ENCODE measurements at places on chromosomes 6 and 20.

GRCh38 chr20:51374456-51374830 is 168.1 kb downstream of the NFATC2 start:
- no peak for DNase-seq

- no peak for DNase-seq
Measured at GRCh38 chr6:3650959-3651697, 100.4 kb downstream of the PXDC1 start.

DNA sequence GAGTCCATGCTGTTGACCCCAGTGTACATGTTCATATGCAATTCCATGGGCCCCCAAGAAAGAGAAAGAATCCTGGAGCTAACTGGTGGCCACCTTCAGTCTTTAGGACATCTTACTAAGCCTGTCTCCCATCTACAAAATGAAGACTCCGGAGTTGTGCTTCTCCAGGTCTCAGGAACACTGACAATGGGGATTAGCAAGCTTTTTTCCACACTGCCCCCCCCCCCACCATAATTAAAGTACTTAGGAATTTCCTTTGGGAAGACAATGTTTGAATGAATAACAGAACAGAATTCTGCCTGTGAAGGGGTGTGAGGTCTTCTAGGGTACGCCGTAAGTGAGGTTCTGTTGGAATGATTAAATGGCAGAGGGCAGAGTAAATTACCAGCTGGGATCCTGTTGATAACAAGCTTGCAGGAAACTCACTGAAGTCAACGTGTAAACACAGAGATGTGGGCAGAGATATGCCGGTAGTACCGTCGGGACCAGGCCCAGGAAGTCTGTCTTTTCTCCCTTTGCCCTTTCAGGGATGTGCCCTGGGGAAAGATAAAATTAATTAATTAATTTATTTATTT is 63.1 kb downstream of the ANKRD6 start:
- DNase-seq = no peak

DNA sequence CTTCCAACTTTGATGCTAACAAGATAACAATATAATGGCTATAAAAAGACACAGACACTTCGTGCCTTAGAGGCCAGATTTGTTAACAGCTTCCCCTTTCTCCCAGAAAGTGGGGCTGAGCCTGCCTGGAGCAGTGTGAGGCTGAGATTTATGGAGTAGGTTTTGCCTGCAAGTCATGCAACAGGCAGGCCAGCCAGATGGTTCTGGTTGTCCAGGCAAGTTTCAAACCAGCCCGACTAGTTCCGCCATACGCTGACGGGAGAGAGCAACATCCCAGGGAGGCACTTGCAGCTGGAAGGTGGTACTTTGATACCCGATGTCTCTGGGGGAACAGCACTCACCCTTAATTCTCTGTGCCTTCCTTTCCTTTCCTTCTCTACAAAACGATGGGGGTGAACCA is 81.3 kb upstream of the NAA20 start:
- DNase-seq = no peak

DNA sequence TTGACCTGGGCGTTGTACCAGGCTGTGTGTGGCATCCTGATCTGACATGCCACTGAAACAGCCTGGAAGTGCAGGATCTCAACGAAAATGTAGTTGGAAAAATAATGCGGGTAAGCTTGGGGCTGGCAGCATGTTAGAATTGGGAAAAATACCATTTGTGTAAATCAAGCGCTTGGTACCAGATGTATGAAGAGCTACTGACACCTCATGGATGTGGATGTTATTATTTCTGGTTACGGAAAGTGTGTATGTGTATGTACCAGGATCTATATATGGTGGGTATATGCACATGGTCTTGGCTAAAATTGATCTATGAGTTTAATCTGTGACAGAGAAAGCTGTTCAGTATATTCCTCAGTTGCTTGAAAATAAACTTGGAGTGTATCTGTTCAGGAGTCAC is 22.7 kb downstream of the HIVEP1 start:
- DNase-seq = no peak

GRCh38 chr6:41103847-41104246 is 31.1 kb downstream of the NFYA start:
- DNase-seq = no peak

- DNase-seq = no peak
Measured at GRCh38 chr20:57509665-57510237, 15.2 kb downstream of the CTCFL start.

- no peak for DNase-seq
Measured at GRCh38 chr6:84166395-84166794, 61.0 kb downstream of the CEP162 start.

- no peak for DNase-seq
Measured at GRCh38 chr6:156942266-156942665, 165.1 kb downstream of the ARID1B start.

GRCh38 chr6:165705941-165706340 is 42.9 kb upstream of the PDE10A start:
- DNase-seq = no peak

DNA sequence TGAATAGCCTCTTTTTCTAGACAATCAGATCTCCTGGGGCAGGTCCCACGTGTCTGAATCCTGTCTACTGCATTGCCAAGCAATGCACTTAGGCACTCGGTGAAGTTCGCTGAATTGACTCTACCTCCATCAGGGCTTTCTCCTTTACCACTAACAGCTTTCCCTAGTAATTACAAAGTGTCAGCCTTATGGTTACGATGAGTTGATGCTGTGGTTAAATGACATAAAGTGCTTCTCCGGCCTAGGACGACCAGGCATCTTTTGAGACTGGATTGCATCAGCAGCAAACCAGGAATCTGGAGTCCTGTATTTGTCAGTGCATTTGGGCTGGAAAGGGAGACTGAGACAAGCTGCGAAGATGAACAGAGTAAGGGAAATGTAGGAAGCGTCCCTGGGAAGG is 21.5 kb downstream of the NOX3 start:
- DNase-seq = no peak

GRCh38 chr6:75381877-75382633 is 97.5 kb upstream of the TMEM30A start:
- DNase-seq = no peak

- DNase-seq = no peak
Measured at GRCh38 chr6:134735461-134735860, 214.4 kb downstream of the ALDH8A1 start.

DNA sequence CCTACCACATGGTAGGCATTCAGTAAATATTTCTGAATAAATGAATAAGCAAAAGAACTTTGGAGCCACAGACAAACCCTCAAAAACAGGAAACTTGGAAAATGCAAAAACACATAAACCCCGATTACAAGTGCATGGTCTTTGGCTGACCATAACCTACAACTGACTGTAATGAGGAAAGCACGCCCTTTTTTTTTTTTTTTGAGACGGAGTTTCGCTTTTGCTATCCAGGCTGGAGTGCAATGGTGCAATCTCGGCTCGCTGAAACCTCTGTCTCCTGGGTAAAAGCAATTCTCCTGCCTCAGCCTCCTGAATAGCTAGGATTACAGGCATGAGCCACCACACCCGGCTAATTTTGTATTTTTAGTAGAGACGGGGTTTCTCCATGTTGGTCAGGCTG is 11.9 kb upstream of the LATS1 start:
- no peak for DNase-seq

DNA sequence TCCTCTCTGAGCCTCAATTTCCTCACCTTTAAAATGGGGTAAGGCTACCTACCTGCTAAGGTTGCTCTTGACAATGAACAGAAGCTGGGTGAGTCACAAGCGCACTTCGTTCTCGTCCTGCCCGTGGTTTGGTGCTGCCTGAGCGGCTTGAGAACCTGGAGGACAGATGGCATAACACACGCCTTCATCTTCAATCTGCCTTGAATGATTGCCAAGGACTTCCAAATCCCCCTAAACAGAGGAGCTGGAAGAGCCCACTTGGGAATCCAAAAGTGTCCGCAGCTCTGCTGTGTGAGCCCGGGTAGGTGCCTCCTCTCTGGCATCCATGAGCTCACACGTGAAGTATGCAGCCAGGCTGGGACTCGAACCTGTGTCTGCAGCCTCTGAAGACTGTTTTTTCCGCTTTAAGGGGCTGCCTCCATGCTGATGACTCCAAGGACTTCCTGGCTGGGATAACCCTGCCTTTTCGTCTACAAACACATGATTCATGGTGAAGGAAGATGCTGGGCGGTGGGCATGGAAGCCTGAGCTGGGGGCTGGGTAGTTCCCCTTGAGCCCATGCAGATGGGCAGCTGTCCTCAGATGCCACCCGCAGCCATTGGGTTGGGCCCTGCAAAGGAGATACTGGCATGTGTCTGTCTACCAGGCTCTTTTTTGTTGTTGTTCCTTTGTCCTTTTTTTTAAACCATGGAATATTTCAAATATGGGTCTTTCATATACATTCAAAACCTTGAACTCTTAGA is 25.3 kb upstream of the CSNK2A1 start:
- no peak for DNase-seq

DNA sequence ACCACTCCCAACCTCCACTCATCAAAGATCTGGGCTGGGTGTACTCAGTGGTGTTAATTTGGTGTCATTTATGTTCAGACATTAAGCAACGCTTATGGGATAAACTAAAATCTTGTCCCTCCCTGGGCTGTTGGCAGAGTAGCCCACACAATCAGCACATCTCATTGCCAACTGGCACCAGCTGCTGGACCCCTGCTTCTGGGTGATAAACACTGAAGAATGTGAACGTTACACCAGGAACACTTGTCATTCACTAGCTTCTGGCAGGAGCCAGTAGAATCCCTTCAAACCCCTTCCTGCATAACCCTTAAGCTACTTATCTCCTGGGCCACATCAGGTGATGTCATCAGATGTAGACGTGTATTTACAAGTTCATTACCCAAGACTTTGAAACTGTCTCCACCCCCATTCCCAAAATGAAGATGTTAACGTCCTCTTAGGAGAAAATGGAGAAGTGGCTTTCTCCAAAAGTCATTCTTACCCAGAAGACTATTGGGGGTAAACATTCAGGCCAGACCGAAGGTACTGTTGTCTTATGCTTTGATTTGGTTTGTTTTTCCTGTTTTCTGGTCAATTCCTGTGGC is 107.8 kb upstream of the CD93 start:
- no peak for DNase-seq

DNA sequence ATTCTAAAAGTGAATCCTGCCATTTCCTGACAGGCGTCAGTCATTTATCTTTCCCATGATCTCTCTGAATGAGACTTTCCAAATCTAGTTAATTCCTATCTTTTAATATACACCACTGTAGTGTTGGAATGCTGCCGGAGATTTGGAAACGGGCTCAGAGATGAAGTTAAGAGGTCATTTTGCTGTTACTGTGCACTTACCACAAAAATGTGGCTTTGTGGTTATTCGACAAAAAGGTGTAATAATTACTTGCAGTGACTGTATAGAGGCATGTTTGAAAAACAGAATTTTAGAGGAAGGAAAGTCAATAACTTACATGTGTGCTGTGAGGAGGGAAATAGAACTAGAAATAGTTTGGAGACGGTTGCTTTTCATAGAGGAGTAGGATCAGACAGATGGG is 460.2 kb upstream of the BTBD3 start:
- no peak for DNase-seq

- DNase-seq = no peak
Measured at GRCh38 chr20:50578778-50579165, 68.6 kb downstream of the PTPN1 start.

DNA sequence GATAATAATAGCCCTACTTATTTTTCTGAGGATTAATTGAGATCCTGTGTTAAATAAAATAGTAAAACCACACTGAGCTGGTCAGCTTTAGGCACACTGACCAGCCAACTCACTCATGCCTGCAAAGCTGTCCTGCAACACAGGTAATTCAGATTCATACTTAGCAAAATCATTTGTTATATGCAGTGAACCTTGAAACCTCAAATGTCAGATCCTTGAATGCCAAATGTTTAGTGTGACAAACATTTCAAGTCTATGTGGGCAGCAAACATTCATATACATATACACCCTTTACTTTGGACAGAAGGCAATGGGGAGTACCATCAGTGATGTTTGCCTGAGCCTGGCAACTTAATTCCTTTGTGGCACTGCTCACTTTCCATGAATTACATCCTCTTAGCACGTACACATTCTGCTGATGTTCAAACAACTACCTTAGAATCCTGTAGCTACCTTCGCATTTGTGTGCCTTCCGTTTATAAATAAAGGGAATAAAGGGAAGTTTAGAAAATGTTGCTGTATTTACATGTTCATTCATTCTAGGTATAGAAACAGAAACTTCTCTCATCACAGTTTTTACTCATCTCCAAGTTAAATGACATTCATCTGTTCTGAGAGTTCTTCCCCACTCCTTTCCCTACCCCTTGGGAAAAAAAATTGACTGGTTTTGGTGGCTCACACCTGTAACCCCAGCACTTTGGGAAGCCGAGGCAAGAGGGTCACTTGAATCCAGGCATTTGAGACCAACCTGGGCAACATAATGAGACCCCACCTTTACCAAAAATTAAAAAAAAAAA is 140.8 kb downstream of the ZFAND3 start:
- no peak for DNase-seq

- DNase-seq = no peak
Measured at GRCh38 chr20:59988141-59988540, 29.9 kb downstream of the CDH26 start.

- DNase-seq = no peak
Measured at GRCh38 chr20:44467289-44467883, 8.3 kb upstream of the TTPAL start.

DNA sequence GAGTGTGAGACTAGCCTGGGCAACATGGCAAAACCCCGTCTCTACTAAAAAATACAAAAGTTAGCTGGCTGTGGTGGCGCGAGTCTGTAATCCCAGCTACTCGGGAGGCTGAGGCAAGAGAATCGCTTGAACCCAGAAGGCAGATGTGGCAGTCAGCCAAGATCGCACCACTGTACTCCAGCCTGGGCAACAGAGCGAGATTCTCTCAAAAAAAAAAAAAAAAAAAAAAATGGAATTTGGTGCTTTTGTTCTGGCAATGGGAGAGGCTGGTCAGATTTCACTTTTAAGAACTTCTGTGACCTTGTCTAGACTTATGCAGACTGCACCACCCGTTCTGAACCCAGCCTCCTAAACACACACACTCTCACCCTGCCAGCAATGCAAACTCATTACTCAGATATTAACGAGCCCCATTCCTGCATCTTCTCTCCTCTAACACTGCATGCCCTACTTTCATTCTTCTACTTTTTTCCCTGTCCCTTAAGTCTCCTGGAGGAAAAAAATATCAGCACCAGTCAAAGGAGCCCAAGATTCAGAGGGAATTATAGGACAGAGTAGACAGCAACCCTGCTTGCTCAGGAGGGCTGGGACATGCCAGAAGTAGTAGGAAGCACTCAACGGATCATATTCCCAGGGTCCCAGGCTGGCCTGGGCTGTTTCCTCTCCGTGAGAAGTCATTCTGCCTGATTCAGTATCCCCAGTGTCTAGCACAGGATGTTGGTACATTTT is 4.4 kb downstream of the MOCS1 start:
- DNase-seq = no peak

Data from stimulated activated CD4-positive, alpha-beta T cell treated with anti-CD3 and anti-CD28 coated beads, TNF-alpha, amount 100 ng/mL, for 4 hours (primary cell).